ENCODE measurements at places on chromosomes 2 and 18. TPM values are rescaled to one million over a fixed set of nuclear protein-coding genes. Genes with fewer than 3 reads are reported as not detected.
A peak's percentile ranks its signal among the peaks of the same experiment; 100 is the strongest.

GRCh38 chr2:70103531-70104061 lies 16.3 kb downstream of the PCBP1 start:
- no peaks in the 10 kb centered on the region for H3K36me3 ChIP-seq
- peaks cover 25% of the 10 kb centered on the region for H3K4me1 ChIP-seq
- H3K27ac ChIP-seq, result peak overlapping the region; percentile 68
- no peaks in the 10 kb centered on the region for H3K27me3 ChIP-seq
- H3K4me3 ChIP-seq, result no peak overlapping the region

DNA sequence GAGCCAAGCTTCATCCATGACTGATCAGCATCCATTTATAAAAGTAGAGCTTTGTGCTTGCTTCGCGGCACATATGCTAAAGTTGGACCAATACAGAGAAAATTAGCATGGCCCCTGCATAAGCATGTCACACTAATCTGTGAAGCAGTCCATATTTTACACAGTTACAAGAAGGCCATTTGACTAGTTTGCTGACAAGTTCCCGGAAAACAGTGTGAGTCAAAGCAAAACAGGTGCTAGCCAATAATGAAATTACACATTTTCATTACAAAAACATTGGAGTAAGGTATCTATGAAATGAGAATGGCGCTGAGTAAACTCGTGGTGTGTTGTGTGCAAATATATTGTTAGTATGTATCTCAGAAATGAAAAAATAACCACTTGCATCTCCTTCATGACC lies 4.7 kb downstream of the ANKRD62 start:
- H3K36me3 ChIP-seq, result no peaks in the 10 kb centered on the region
- no peak for DNase-seq
- H3K4me1 ChIP-seq, result no peaks in the 10 kb centered on the region
- no peak overlapping the region for H3K4me3 ChIP-seq

GRCh38 chr2:238938401-238939055 lies 90.6 kb downstream of the TWIST2 start:
- H3K27ac ChIP-seq, result no peak overlapping the region
- no peak for DNase-seq
- no peaks in the 10 kb centered on the region for H3K27me3 ChIP-seq
- H3K4me3 ChIP-seq, result no peak overlapping the region
- H3K36me3 ChIP-seq, result no peaks in the 10 kb centered on the region

- DNase-seq, result no peak
- H3K27me3 ChIP-seq, result no peaks in the 10 kb centered on the region
- H3K27ac ChIP-seq, result no peak overlapping the region
- H3K36me3 ChIP-seq, result no peaks in the 10 kb centered on the region
- peaks cover 26% of the 10 kb centered on the region for H3K4me1 ChIP-seq
These were observed 135.2 kb downstream of the BARD1 start for GRCh38 chr2:214674278-214674677.

DNA sequence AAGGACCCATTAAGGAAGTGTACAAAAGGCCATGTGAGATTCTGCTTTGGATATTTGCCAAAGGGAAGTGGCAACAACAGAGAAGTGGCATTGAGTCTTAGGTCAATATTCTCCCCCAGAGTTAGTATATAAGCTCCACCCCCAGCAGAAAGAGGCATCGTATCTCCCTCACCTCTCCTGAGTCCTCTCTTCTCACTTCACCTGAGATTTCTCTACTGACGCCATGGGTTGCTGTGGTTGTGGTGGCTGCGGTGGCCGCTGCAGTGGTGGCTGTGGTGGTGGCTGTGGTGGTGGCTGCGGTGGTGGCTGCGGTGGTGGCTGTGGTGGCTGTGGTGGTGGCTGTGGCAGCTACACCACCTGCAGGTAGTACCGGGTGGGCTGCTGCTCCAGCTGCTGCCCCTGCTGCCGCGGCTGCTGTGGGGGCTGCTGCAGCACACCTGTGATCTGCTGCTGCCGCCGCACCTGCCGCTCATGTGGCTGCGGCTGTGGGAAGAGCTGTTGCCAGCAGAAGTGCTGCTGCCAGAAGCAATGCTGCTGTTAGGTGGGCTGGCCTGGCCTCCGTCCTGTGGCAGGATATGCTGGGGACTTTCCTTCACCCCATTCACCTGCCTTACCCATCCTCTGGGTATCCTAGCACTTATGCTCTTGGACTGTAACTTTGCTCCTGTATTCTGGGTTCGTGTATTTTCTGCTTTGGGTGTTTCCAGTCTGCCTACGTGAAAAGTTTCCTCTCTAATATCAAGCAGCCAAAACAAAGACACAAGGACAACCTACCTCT lies 5.9 kb downstream of the SCYGR3 start:
- no peak for DNase-seq
- H3K36me3 ChIP-seq, result no peaks in the 10 kb centered on the region
- H3K4me3 ChIP-seq, result no peak overlapping the region
- H3K4me1 ChIP-seq, result no peaks in the 10 kb centered on the region
- no peak overlapping the region for H3K27ac ChIP-seq
- H3K27me3 ChIP-seq, result no peaks in the 10 kb centered on the region

GRCh38 chr18:41751161-41751560 lies 203.9 kb upstream of the PIK3C3 start:
- H3K4me3 ChIP-seq, result no peak overlapping the region
- H3K27me3 ChIP-seq, result no peaks in the 10 kb centered on the region
- H3K4me1 ChIP-seq, result no peaks in the 10 kb centered on the region
- DNase-seq, result no peak
- H3K27ac ChIP-seq, result no peak overlapping the region

- peak overlapping the region; percentile 28 for H3K27ac ChIP-seq
- H3K4me1 ChIP-seq, result peaks cover 9% of the 10 kb centered on the region
- H3K4me3 ChIP-seq, result peak overlapping the region; percentile 60
- no peaks in the 10 kb centered on the region for H3K36me3 ChIP-seq
These were observed 626 bp upstream of the SLC1A4 start for GRCh38 chr2:64988420-64989125.

DNA sequence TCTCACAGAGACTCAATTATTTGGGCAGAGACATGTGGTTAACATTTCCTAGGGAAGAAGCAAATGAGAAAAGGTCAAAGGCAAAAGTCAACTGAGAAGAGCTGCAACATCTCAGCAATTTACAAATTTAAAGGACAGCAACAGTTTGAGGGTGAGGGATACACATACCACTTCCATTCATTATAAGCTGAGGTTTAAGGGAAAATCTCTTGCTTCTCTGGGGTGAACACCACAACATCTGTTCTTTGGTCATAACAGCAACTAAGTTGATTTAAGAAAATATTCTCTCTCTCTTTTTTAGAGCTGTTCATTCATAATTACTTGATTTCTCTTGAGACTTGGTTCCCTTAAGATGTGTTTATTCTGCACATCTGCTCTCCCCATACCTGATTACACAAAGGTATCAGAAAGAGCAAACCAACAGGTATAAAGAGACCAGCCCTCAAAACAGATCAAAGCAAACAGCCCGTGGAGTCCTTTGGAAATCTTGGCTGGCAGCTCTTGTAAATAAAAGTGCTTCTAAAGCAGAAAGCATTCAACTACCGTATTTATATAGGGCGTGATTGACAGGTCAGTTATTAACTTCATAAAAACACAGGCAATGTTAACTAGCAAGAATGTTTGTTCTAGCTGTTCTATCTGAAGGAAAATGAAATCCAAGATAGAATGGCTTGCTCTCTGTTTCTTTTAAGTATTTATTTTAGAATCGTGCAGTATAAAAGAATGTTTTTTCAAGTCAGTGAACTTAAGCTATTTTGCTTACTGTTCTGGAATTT lies 132.8 kb downstream of the THADA start:
- H3K27ac ChIP-seq, result peak overlapping the region; percentile 89
- H3K4me3 ChIP-seq, result no peak overlapping the region
- no peaks in the 10 kb centered on the region for H3K27me3 ChIP-seq
- DNase-seq, result peak; percentile 86
- H3K4me1 ChIP-seq, result peaks cover 65% of the 10 kb centered on the region

GRCh38 chr18:57475903-57476302 lies 40.7 kb downstream of the ONECUT2 start:
- H3K27me3 ChIP-seq, result no peaks in the 10 kb centered on the region
- H3K4me1 ChIP-seq, result no peaks in the 10 kb centered on the region
- no peak for DNase-seq
- H3K36me3 ChIP-seq, result no peaks in the 10 kb centered on the region
- H3K27ac ChIP-seq, result no peak overlapping the region

DNA sequence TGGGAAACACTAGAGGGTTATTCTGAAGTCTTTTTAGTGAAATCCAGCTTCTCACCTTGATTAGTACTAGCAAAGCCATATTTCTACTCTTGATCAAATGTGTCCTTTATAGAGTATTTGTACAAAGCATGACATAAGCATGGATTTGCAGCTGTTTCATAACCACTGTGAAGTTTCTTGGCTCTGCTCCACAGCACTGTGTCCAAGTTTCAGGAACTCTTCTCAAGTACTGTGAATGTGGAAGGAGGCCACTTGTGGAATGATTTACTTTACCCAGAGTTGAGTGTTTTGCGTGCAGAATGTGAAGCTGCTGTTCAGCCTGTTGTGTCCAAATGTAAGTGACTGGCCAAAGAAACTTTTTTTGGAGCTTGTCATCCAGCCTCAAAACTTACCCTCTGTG lies 16.2 kb upstream of the MAPRE2 start:
- no peaks in the 10 kb centered on the region for H3K36me3 ChIP-seq
- no peaks in the 10 kb centered on the region for H3K27me3 ChIP-seq
- no peak for DNase-seq
- H3K4me3 ChIP-seq, result no peak overlapping the region
- H3K4me1 ChIP-seq, result no peaks in the 10 kb centered on the region
- no peak overlapping the region for H3K27ac ChIP-seq

DNA sequence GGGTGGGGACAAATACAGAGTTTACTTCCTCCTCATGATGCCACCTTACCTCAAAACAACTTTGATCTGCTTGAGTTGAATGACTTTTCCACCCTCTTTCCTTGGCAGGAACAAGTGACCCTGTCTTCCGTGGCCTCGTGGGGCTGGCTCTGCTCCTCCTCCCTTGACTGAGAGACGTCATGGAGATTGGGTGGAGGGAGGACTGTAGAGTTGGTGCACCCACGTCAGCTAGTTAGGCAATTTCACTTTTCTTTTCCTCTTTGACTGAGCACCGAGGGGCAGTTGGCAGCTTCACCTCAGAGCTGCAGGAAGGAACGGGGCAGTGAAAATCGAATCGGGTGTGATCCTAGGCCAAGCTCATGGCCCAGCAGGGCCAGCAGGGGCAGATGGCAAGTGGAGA lies at the start of gene SP140:
Gene SP140, plus strand, starts transcription at position 251 of the 400 bp plus-strand sequence. Its CDS starts 109 bp downstream, at position 360.
- H3K36me3 ChIP-seq, result no peaks in the 10 kb centered on the region
- no peak within 1 kb of the TSS for H3K27ac ChIP-seq
- H3K4me3 ChIP-seq, result no peak within 1 kb of the TSS
- H3K4me1 ChIP-seq, result no peaks in the 10 kb centered on the region

GRCh38 chr2:184698476-184698875 lies 100.1 kb downstream of the ZNF804A start:
- no peak overlapping the region for H3K27ac ChIP-seq
- H3K4me1 ChIP-seq, result no peaks in the 10 kb centered on the region
- no peaks in the 10 kb centered on the region for H3K36me3 ChIP-seq
- DNase-seq, result no peak
- H3K27me3 ChIP-seq, result no peaks in the 10 kb centered on the region
- no peak overlapping the region for H3K4me3 ChIP-seq

DNA sequence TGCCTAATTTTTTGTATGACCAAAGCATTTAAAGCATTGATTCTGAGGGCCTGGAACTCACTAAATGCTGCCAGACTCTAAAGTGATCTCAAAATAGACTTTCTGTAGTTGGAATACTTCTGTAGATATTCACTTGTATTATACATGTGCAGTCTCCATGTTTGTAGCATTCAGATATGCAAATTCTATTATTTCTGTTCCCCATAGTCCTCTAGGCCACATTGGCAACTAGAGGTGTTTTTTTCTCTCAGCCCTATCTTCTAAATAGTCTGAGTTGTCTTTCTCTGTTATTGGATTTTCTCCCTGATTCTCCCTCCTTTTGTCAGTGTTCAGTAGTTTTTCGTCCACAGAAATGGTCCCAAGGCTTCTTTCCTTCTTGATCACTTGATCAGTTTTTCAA lies 38.5 kb downstream of the ANKRD12 start:
- H3K4me1 ChIP-seq, result no peaks in the 10 kb centered on the region
- no peak overlapping the region for H3K4me3 ChIP-seq
- no peaks in the 10 kb centered on the region for H3K36me3 ChIP-seq
- no peak for DNase-seq
- no peaks in the 10 kb centered on the region for H3K27me3 ChIP-seq

Gene GCA
- total RNA-seq, result 29.2 TPM

GRCh38 chr2:42368817-42369531 lies 8.0 kb upstream of the COX7A2L start:
- H3K27ac ChIP-seq, result no peak overlapping the region
- no peak overlapping the region for H3K4me3 ChIP-seq
- no peaks in the 10 kb centered on the region for H3K36me3 ChIP-seq
- H3K27me3 ChIP-seq, result no peaks in the 10 kb centered on the region
- H3K4me1 ChIP-seq, result peaks cover 18% of the 10 kb centered on the region
- no peak for DNase-seq

DNA sequence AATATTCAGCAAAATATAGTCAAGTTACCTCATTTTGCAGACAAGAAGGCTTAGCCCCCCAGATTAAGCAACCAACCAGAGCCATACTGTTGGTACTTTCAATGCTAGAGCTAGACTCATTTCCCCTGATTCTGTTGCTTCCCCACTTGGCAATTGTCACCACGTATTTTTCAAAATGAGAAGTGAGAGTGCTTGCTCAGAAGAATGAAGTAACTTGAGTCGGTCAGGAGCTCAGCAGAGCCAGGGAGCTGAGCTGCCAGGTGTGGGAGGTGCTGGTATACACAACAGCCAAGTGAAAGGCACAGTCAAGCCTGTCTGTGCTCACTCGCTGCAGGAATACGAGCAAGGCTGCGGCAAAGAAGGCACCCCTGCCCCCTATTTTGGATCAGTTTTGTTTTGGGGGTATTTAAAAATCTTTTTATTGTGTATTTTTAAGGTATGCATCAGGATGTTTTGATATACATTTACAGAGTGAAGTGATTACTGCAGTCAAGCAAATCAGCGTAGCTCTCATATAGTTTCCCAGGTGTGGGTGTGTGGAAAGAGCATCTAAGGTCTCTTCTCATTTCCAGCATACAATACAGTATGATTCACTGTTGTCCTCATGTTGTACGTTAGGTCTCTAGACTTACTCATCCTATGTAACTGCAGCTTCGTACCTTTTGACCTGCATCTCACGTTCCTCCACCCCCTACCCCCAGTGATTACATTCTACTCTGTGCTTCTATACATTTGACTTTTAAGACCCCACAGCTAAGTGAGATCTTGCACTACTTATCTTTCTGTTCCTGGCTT lies 62.4 kb downstream of the MRPS9 start:
- H3K4me3 ChIP-seq, result no peak overlapping the region
- peaks cover 18% of the 10 kb centered on the region for H3K4me1 ChIP-seq
- H3K36me3 ChIP-seq, result no peaks in the 10 kb centered on the region
- no peak for DNase-seq
- no peak overlapping the region for H3K27ac ChIP-seq

GRCh38 chr2:96916156-96916630 lies 46.3 kb upstream of the SEMA4C start:
- no peak overlapping the region for H3K4me3 ChIP-seq
- no peak for DNase-seq
- H3K4me1 ChIP-seq, result peaks cover 24% of the 10 kb centered on the region
- H3K27me3 ChIP-seq, result no peaks in the 10 kb centered on the region

DNA sequence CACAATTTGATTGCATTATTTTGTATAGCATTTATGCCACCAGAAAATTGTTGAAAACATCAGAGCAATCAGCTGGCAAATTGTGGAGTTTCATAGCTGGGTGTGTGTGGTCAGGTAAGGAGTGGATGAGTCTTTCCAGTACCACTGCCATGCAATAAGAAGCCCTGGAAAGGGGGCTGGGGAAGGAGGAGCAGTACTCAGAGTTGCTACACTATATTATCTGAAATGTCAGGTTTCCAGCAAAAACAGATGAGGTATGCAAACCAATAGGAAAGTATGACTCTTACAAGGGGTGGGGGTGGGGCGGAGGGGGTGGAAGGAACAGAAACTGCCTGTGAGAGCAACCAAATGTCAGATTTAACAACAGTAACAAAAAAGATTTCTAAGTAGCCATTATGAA lies 112.2 kb downstream of the SOS1 start:
- H3K27me3 ChIP-seq, result no peaks in the 10 kb centered on the region
- H3K27ac ChIP-seq, result no peak overlapping the region
- no peaks in the 10 kb centered on the region for H3K36me3 ChIP-seq
- H3K4me3 ChIP-seq, result no peak overlapping the region
- no peak for DNase-seq
- no peaks in the 10 kb centered on the region for H3K4me1 ChIP-seq
